Activated T-helper 9 cell treated with anti-CD3 and anti-CD28 coated beads, Interleukin-2, amount 50 U/mL, for 16 hours (primary cell): ENCODE measurements at places on chromosomes 4 and X.
A peak's percentile ranks its signal among the peaks of the same experiment; 100 is the strongest.

GRCh38 chr4:26206339-26206738 is 114.5 kb upstream of the RBPJ start:
- DNase-seq = no peak

DNA sequence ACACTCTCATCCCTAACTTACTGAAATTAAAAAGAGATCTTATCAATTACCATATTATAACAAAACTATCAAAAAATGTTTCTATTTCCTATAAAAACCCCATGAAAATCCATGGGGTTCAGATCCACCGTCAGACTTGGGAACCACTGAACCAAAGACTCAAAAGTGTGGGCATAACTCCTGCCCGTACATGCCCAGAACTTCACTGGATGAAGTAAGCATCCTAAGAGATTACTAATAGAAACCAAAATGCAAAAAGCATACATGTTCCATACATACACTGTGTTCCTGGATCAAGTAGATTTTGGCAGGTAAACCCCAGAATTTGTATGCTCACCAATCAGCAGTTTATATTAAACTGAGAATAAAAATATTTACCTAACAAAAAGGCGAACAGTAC is 66.1 kb downstream of the PRSS12 start:
- no peak for DNase-seq

- DNase-seq = no peak
These were observed 225.1 kb downstream of the FAM47A start for GRCh38 chrX:33906971-33907370.

GRCh38 chr4:74768857-74769525 is 25.3 kb downstream of the BTC start:
- no peak for DNase-seq

GRCh38 chr4:84639145-84639544 is 56.2 kb downstream of the CDS1 start:
- no peak for DNase-seq

GRCh38 chrX:110584083-110584482 is 211.5 kb downstream of the CHRDL1 start:
- DNase-seq = no peak

DNA sequence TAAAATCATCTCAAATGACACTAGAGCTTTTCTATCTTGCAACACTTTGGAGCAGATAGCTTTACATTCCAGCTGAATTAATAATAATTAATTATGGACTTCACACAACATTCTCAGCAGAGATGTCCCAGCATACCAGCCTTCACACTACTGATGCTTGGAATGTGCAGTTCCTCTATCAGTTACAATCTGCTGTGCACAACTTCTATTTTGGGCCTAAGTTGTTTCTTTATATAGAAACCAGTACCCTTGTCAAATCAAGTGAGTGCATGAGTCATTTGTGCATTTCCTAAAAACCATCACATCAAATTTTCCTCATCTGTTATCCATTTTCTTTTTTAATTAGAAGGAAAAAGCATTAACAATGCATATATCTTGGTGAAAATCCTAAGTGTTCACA is 8.8 kb upstream of the RASL11B start:
- no peak for DNase-seq

GRCh38 chrX:545452-545885 is 85.1 kb upstream of the SHOX start:
- DNase-seq = no peak

DNA sequence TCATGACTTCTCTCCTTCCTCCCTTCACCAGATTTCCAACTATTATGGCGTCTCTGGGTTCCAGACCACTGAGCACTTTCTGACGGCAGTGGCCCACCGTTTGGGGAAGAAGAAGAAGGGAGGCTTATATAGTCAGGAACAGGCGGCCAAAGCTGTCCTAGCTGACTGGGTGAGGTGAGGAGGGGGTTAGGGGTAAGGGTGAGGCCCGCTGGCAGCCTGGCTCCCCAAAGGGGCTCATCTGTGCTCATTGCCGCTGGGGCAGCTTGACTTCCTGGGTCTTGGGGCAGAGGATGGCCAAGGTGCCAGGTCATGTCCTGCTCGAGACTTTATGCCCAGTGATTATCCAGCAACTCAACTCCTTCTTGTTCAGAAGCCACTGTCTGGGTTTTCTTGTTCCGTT is 21.8 kb downstream of the GNL3L start:
- no peak for DNase-seq

DNA sequence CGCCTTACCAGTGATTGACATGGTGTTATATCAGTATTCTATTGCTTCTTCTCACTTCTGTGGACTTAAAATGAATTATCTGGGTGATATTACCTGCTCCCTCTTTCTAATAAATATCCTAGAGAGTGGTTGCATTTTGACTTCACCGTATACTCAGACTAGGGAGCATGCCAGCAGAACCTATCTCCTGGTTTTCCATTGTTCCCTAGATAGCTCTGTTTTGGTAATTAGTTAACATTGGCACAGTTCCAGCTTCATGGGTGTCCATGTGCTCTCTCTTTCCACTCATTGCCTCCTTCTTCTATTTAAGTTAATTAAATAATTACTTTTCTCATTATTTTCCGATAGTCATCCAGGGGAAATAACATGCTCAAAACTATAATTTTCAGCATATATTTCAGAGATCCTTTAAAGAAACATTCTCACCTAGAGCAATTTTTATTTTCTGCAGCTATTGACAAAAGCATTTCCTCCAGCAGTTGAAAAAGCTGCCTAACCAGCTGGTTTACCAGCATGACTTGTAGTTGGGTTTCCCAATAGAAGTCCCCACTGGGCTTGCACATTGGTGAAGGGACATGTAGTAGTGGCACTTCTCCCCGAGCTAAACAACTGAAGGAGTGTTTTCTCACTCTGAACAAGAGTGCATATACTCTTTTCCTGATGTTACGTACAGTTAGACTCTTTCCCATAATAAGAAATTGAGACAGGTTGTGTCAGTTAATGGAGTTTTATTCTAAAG is 27.9 kb upstream of the PAPSS1 start:
- no peak for DNase-seq

DNA sequence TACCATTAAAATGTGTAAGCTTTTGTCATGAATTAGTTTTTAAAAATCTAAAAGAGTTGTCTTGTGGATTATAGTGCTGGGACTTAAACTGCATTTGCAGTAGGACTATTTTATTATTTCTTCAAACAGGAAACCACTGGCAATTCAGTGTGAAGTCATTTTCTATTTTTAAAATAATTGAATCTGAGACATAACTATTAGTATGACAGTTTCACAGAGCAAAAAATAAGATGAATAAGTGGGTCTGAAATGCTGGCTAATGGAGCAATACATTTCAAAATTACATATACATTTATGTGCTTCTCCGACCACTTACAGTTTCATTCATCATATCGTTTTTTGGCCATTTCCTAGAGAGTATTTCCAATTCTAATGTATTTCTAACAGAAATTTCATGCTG is 75.3 kb upstream of the RAPGEF2 start:
- no peak for DNase-seq

GRCh38 chr4:126328914-126329313 is 1014.2 kb downstream of the FAT4 start:
- no peak for DNase-seq

GRCh38 chr4:17577665-17578481 is 875 bp downstream of the LAP3 start:
- peak; percentile 29 for DNase-seq

GRCh38 chr4:98166025-98166730 is 22.9 kb upstream of the STPG2 start:
- DNase-seq = no peak

DNA sequence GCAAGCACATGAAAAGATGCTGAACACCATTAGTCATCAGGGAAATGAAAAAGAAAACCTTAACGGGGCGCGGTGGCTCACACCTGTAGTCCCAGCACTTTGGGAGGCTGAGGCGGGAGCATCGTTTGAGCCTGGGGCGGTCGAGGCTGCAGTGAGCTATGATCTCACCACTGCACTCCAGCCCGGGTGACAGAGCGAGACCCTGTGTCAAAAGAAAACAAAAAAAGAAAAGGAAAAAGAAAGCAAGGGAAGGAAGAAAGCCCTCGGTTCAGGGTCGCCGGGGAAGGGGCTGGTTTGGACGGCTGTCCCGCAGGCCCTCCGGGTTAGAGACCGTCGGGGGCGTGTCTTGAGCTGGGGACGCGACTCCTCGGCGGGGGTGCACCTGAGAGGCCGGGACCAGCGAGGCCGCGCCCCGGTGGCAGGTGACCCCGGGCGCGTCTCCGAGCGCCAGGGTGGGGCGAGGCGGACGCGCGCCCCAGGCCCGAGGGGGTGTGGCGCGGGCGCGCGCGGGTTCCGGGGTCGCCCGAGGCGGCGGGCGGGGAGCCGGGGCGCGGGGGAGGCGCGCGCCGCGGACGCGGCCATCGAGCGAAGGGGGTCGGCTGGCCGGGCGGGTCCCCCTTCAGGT is 478 bp upstream of the PLXNA3 start:
- DNase-seq = peak; percentile 42

GRCh38 chr4:158172261-158173258 is at the start of gene GASK1B:
TSS of gene GASK1B (minus strand) at chr4:158173025. CDS start at chr4:158171375, 1,650 bp downstream.
- no peak for DNase-seq

GRCh38 chr4:15756361-15756861 is 21.7 kb upstream of the CD38 start:
- peak; percentile 59 for DNase-seq

DNA sequence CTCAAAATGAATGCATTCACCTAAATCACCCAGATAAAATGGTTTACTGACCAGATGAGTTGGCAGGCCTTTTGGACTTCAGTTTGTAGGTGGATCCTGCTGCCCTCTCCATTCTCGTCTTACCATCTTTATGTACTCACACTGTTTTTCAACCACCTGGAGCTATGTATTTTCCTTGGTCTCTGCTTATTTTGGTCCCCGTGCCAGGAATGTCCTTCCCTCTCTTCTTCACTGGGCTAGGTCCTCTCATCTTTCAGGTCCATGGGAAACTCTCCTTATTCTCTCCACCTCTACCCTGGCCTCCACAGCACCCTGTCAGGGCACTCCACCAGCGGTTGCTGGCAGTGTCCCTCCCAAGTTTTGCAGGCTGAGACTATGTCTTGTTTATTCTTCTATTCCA is 2.6 kb downstream of the GPRIN3 start:
- no peak for DNase-seq

- no peak for DNase-seq
These were observed 703 bp upstream of the FTSJ1 start for GRCh38 chrX:48475296-48475695.

DNA sequence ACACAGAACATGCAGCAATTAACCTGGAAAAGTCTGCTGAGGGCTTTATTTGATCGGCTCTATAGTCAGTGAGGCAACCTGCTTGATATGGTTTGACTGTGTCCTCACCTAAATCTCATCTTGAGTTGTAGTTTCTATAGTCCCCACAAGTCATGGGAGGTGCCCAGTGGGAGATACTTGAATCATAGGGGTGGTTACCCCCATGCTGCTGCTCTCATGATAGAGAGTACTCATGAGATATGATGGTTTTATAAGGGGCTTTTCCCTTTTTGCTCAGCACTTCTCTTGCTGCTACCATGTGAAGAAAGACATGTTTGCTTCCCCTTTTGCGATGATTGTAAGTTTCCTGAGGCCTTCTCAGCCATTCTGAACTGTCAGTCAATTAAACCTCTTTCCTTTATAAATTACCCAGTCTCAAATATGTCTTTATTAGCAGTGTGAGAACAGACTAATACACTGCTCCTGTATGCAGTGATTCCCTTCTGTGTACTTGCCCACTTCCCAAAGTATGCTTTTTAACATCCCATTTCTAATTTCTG is 78.2 kb downstream of the NPFFR2 start:
- DNase-seq = no peak

DNA sequence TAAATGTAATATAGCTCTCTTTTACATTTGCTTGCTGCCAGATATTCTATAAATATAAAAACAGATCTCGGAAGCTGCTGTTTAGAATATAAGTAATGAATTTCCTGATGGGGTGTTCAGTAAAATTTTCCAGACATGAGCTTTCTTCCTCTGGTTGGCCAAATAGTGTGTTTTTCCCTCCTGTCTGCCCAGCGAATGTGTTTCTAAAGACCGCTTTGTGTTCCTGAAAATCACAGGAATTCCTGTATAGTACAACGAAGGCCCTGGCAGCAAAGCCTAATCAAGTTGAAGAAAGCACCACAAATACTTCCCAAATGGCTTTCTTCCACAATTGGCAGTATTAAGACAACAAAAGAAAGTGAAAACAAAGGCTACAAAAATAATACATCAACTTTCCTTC is 494.1 kb downstream of the INPP4B start:
- no peak for DNase-seq

GRCh38 chr4:150986085-150986484 is 29.0 kb downstream of the LRBA start:
- no peak for DNase-seq

- DNase-seq = no peak
These were observed 207.6 kb upstream of the PITX2 start for GRCh38 chr4:110830461-110830860.

DNA sequence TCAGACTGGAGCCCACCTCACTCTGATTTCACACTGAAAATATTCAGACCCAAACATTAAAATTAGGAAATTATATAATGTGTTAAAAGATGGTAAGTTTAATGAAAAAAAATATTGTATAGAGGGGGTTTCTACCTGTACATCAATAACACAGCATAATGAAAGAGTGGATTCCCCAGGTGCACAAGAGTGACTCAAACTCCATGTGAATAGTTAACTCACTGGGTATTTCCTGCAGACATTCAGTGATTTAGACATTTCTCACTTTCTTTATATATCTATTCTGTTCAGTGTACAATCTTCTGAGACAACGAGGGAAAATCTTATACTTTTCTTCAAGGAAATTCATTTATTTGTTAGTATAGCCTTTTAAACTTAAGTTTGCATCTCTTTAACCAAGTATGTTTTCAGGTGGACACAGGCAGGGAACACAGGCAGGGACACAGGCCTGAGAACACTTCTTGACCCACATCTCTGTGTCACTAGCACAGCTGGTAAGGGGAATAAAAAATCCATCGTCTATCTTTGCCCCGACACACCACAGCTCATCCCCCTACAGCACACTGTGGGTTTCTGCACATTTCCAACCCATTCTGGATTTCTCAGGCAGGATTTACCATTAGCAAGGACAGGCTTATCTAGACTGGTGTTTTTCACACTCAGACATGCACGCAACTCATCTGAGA is 525.5 kb upstream of the BOD1L1 start:
- DNase-seq = no peak

- DNase-seq = no peak
These were observed 84.5 kb downstream of the ACOX3 start for GRCh38 chr4:8355864-8356565.

DNA sequence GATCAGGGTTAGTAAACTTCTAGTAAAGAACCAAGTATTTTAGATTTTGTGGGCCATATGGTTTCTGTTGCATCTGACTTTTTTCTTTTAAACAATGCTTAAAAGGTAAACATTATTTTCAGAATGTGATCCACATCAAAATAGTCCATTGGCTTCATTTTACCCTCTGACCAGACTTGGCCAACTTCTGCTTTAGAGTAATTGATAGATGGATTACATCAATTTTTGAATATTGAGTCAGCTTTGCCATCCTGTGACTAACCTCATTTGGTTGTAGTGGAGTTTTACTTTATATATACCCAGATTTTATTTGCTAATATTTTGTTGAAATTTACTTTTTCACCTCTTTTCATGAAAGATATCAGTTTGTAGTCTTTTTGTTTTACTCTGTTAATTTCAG is 559.8 kb downstream of the TLL1 start:
- no peak for DNase-seq
